NCI-H2081 treated with DMSO at 0.1 percent for 48 hours (cell line): ENCODE measurements at places on chromosomes 5 and 9.

DNA sequence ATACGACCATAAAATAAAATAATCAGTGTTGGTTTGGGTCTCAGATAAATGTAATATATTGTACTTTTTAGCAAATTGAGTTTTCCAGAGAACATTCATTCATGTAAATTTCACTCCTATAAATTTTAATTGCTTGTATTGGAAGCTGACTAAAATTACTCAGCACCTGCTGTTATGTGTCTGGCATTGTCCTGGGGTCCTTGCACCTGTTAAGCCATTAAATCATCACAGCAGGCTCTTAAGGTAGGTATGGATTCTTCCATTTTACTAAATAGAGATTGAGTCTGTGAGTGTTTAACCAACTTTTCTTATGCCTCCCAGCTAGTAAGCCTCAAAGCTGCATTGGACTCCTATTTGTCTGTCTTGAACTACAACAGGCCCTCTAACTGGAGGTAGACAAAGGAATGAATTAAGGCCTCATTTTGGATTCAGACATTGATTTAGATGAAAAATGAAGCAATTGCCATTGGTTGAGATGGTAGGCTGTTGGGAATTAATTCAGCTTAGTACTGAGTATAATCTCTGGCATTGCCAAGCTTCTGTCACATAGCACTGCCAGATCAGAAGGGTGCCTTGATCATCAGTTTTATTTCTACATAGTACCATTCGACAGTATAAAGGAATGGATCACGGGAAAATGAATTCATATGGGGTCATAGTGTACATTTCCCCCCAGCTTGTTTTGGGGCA is 78.9 kb downstream of the PARP8 start:
- no peak for DNase-seq

DNA sequence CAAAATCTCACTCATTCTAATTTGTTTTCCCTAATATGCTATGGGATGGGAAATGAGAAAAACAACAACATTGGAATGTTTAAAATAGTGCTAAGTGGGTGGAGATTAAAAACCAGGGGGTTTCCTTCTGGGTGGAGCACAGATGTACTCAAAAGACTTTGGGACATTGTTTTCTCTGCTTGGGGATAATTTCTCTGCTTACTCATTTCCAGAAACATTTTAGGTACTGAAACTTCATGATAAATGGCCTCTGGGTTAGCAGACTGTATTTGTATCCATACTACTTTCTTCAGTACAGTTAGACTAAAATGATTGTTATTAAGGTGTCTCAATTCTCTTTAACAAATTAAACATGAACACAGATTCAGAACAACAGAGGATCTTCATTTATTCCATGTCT is 17.4 kb downstream of the ELOVL7 start:
- DNase-seq: no peak

DNA sequence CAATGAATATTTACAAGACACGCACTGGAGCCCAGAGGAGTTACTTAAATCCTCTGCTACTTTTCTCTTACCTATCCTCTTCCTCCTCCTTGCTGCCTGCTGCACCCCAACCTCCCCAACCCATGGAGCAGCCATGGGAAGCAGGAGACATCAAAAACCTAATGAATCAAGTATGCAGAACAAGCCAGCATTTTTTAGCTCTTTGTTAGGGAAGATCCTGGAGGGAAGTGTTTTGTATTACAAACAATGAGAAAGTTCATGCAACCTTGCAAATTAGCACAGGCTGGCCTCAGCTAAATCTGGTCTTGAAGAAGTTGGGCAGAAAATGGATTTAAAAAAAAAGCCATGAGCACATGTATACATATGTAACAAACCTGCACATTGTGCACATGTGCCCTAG is 498.8 kb downstream of the KIF4B start:
- DNase-seq: no peak

GRCh38 chr5:3601061-3601710 is 5.6 kb downstream of the IRX1 start:
- DNase-seq: no peak

DNA sequence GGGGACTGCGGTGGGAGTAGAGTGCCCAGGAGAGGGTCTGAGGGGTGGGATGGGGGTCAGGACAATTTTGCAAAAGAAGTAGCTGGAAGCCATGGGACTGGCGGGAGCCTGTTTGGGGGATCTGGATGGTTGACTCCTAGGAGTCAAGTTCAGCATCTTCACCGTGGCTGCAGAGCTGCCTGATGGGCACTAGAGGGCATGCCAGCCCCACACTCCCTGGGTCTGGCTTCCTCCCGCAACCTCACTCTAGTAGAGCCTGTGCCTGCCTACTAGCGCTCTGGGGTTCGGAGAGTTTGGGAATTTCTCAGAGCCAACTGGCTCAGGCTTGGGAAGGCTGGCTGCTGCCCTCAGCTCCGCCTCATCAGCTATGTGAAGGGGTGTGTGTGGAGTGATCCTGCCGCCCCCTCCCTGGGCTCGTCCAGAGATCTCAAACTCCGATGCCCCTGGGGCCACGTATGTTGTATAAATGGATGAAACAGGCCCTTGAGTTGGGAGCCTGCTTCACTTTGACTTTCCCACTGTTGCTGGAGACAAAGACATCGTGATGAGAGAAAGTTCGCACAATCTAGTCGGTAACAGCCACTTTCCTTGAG is 10.8 kb downstream of the TSPAN17 start:
- DNase-seq: no peak

- DNase-seq: no peak
Measured at GRCh38 chr5:90871391-90871991, 312.9 kb downstream of the ADGRV1 start.

- DNase-seq: no peak
Measured at GRCh38 chr5:95380103-95380628, 11.0 kb upstream of the FAM81B start.

- DNase-seq: no peak
Measured at GRCh38 chr5:131328536-131329285, 64.9 kb downstream of the CDC42SE2 start.

DNA sequence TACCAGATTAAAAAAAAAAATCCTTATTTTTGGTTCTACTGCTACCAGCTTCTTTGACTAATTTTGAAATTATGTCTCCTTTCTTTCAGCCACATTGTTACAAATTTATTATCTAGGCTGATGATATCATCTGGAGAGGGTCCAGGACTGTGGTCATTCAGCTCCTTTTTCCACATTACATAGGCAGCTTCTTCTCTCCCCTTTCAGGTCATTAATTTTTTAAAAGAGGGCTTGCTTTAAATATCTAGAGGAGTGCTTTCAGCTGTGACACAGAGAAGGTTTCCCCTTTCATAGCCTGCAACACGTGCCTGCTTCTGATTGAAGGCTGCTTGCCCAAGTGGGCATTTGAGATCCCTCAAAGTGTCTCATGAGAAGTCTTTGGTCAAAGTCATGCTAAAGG is 155.7 kb upstream of the PAPPA start:
- no peak for DNase-seq

GRCh38 chr5:91983869-91984268 is 600.8 kb upstream of the ARRDC3 start:
- no peak for DNase-seq

GRCh38 chr9:92716557-92716956 is 46.6 kb upstream of the IPPK start:
- DNase-seq: no peak

- DNase-seq: peak; percentile 19
Measured at GRCh38 chr5:180291943-180292831, at the start of gene MAPK9. TSS of gene MAPK9 (minus strand) at chr5:180292083. CDS start at chr5:180280561, 11,522 bp downstream.

DNA sequence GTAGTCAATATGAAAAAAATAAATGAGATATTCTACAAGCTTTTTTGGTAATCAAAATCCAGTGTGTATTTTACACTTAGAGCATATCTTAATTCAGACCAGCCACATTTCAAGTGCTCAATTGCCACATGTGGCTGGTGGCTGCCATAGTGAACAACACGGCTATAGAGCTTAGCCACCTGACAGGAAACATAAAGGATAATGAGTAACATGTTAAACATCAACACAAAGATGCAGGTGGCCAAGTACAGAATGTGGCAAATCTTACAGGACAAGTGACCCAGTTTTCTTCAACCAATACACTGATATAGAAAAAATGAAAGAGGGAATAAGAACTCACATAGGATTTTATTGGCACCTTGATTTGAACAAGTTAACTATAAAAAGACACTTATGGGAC is 61.4 kb downstream of the KIF24 start:
- peak; percentile 29 for DNase-seq

GRCh38 chr5:168971100-168971499 is 329.8 kb downstream of the SLIT3 start:
- DNase-seq: no peak

DNA sequence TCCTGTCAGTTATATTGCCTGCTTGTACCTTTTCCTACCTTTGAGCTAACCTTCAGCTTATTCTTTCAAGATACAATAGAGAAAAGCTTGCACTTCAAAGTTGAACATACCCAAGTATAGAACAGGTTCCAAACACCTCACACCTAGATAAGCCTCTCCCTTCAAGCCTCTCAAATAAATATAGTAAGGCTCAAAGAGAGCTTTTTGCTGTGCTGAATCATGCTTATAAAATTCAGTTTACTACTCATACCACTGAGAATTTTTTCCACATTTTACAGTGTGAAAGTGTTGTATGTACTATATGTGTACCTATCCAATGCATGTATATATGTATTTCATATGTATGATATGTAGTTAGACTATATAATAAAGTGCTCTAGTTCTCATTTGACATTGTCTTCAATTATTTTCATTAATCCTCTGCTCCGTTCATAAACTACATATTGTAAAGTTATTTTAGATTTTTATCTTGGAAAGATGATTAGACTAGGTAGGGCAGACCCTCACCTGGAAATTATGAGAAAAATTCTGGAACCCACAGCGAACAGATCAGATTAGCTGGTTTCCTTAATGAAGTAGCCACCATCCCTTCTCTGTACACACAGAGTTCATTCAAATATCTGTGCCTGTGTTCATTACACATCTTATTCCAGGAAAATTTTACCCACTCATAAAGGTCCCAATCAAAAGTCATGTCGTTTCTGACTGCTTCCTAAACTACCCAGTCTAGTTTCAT is 149.2 kb upstream of the RGMB start:
- DNase-seq: no peak

- DNase-seq: no peak
Measured at GRCh38 chr9:120756531-120756930, 36.7 kb downstream of the FBXW2 start.

- no peak for DNase-seq
Measured at GRCh38 chr9:128414461-128414860, 6.2 kb upstream of the CERCAM start.

DNA sequence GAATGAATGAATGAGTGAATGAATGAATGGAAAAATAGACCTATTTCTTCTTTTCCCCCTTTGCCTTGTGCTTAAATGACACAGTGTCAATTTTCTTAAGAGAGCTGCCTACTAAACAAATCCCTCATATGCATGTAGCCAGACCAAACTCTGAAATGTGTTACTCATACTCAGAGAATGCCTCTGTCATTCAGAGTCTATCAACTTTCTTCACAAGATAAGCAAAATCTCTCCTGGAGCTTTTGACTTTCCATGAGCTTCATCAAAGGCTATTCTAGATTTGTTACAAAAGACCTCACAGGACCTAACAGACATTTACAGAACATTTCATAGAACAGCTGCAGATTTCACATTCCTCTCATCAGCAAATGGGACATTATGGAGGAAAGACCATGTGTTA is 275.7 kb upstream of the MSX2 start:
- no peak for DNase-seq

DNA sequence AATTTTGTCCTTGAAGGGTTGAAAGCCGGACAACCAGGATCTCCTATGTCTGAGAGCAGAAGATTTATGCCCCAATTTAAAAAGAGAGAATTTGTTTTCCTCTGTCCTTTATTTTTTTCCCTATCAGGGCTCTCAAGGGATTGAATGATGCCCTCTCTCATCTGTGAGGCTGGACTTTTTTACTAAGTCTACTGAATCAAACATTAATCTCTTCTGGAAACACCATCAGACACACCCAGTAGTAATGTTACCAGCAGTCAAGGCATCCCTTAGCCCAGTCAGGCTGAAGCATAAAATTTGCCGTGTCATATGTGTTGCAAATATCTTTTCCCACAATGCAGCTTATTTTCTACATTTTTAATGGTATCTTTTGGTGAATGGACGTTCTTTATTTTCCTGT is 1497.9 kb downstream of the MAT2B start:
- no peak for DNase-seq

DNA sequence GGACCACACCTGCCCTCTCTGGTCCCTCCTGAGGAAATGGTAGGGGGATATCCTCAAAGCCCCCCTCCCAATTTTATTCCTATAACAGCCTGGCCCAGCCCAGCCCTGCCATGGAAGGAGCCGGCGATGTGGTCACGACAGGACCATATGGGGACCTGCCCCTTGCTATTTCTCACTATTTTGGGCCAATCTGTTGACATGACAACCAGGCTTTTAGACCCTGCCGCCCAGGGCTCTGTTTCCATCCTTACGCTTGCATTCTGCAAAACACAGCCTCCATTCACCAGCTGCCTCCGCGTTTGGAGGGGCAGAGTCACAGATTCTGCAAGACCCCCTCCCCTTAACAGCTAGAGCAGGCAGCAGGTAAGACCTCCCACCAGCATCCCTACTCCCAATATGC is 112.2 kb downstream of the GABBR2 start:
- DNase-seq: no peak

DNA sequence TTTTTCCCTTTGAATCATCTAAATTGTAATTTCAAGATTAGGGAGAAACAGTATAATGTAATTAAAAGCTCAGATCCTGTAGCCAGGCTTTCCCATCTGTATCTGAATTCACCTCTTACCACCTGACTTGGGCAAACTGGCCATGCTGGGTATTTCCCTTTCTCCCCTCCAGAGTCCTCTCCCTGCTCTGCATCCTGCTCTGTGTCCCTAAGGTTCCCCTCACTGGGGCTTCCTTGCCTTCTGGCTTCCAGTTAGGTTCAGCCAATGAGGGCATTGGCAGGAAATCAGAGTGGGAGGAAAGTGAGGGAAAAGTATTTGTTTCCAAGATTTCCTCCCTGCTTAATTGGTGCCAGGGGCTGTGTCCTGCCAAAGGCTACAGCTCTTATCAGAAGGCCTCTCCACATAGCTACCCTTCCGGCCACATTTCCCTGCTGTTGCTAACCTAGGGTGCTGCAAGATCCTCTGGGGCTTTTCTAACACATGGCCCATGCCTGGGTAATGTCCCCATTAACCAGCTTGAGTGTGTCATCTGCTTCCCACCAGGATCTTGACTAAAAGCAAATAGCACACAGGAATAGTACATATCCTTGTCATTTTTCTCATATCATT is 51.0 kb upstream of the MPDZ start:
- DNase-seq: no peak

- DNase-seq: peak; percentile 26
Measured at GRCh38 chr5:892394-893136, at the start of the genes BRD9 and TRIP13. TSS of gene BRD9 (minus strand) at chr5:892801. CDS start at chr5:892657, 144 bp downstream. TSS of gene TRIP13 (plus strand) at chr5:892884. CDS start at chr5:892999, 115 bp downstream.

- no peak for DNase-seq
Measured at GRCh38 chr9:109967651-109968642, 187.9 kb downstream of the PALM2AKAP2 start.

- no peak for DNase-seq
Measured at GRCh38 chr5:111776913-111777781, 20.2 kb upstream of the NREP start.

DNA sequence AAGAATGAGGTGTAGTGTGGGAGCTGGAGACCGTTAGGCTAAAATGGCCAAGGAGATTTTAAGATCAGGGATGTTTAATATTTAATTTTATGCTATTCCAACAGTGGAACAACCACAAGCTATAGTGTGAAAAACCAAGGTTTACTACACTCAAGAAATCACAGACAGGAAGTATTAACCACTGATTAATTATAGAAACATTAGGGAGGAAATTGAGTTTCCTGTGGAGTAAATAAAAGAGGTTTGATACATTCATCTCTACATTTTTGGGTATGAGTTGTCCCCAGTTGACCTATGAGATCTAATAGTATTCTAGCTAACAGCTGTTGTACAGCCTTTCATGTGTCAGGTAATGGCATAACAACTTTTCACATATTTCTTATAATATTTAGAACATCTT is 103.7 kb upstream of the MPDZ start:
- no peak for DNase-seq
